ENCODE measurements at places on chromosomes 1 and 21. TPM values are rescaled to one million over a fixed set of nuclear protein-coding genes. Genes with fewer than 3 reads are reported as not detected.
A peak's percentile ranks its signal among the peaks of the same experiment; 100 is the strongest.

DNA sequence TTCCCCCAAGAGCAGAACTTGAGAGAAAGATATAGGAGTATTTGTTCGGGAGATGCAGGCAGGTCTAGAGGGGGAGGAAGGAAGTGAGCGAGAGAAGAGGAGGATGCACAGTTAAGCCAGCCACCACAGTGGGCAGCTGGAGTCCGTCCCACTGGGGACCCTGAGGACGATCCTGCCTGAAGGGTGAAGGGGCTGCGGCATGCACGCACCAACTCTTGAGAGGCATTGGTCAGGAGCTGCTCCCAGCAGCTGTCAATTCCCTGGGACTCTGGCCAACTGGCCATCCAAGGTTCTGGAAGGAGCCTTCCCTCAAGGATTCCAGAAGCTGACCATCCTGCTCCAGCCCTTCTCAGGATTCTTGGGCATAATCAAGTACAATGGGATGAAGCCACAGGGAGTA is 246.9 kb downstream of the MATN1 start:
- DNase-seq, result no peak

DNA sequence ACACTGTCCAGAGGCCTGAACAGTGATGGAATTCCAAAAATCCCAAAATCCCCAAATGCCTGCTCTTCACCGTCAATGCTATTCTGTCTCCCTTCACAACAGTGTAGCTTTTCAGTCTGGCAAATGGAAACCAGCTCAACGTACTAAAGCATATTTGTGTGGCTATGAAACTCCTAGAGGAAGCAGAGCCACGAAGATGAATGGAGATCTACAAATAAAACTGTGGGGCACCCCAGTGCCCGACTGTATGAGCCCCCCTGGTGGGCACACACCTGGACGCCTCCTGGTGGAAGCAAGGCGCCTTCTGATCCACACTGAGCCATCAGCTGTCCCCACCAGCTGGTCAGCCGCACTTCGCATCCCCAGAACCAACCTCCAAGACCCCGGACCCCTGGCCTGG is 129.1 kb upstream of the SOD1 start:
- no peak for DNase-seq

HOOK1 gene
- total RNA-seq, result 0.11 TPM

NOL9 gene
- total RNA-seq, result 21.7 TPM

RSPH1 gene
- total RNA-seq, result not detected

UBL4B gene
- not detected for total RNA-seq

GRCh38 chr1:215599418-215600074 is 32.4 kb downstream of the KCTD3 start:
- DNase-seq, result peak; percentile 3

DNA sequence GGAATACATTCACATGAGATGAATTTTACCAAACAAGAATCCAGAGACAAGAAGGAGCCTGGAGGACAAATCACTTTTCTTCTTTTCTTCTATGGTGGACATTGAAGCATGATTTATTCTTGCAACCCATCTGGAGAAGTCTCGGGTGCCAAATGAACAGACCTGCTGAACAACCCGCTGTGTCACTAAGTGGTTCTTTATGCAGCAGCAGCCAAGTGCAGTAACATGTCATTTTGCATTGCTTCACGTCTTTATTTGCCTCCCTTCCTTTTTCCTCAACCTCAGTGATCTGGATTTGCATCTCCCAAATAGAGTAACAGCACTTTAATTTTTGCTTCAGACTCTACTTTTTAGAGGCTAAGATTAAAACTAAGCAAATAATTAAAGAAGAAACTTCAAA is 50.0 kb upstream of the TENT5C start:
- no peak for DNase-seq

DNA sequence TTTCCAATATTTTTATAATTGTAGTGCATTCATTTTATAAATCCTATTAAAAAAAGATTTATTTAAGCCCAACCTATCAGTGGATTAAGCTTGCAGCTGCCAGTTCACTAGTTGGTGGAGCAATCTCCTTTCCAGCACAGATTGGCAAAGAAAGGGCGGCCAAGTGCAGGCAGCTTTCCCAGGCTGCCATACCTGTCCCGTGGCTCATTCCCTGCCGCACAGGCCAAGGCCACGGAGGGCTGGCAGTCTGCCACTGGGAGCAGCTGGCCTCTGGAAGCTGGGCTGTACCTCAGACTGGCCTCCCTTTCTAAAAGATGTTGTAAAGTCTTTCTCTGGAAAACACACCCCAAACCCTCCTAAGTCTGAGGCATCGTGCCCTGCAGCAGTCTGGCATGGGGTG is 74.2 kb downstream of the SIM2 start:
- peak; percentile 93 for DNase-seq

DNA sequence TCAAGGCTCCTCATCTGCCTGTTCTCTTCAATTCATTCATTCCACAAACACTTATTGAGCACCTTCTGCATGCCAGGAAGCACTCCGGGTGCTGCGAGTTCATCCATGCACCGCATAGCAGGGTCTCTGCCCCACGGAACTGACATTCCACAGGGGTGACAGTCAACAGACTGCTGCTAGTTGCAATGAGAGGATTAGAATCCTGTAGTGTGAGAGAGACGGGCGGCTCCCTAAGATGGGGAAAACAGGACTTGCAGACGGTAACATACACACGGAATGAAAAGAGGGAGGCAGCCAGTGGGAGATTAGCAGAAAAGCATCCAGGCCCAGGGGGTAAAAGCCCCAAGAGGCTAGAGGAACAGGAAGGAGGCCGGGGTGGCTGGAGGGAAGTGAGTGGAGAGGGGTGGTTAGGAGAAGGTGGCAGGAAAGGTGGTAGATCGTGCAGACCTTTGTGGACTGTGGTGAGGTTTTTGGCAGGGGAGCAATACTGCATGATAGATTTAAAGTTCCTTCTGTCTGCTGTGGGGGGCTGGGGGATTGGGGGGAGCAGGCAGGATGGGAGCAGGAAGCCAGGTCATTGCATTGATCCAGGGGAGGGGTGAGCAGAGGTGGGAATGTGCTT is 6.6 kb downstream of the TNFRSF8 start:
- DNase-seq, result no peak

DNA sequence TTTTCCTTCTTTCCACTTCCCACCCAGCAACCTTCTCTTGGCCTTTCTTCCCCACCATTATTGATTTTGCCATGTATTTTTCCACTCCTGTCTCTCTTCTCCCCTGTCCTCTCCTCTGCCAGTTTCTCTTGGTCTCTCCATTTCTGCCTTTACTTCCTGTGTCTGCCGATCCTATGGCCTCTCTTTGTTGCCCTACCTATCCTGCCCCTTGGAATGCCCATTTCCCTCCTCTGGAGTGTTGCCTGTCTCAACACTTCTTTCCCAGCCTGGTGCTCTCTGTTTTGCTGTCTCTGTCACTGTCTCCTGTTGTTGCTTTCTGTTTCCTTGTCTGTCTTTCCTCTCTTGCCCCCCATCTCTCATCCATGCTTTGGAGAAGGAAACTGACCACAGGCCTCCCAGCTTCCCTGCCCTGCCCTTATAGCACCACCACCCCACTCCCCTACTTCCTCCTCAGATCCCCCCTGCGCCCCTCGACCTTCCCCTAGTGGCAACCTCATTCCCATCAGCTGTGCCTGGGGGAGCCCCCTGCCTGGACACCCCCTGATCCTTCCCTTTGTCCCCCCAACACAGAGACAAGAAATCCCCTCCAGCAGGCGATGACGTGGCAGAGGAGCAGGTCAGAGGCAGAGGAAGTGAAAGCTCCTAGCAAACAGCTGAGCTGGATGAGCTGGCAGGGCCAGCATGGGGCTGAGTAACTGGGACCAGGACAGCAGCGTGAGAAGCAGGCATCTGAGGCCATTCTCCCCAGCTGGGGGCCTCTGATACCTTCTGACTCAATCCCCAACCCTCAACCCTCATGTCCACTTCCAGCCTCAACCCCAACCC is 6.6 kb upstream of the ETV3L start:
- peak; percentile 91 for DNase-seq

ASCL5 gene
- total RNA-seq, result not detected

GRCh38 chr1:29084196-29084521 is 39.5 kb downstream of the TMEM200B start:
- DNase-seq, result no peak

GRCh38 chr1:40303790-40304189 is 13.3 kb downstream of the COL9A2 start:
- no peak for DNase-seq

SOX13 gene
- 3.6 TPM for total RNA-seq

GRCh38 chr1:151737026-151737425 is 15.7 kb downstream of the RIIAD1 start:
- DNase-seq, result no peak

ALG14 gene
- total RNA-seq, result 2.7 TPM

DHRS3 gene
- total RNA-seq, result 1.6 TPM

HHIPL2 gene
- total RNA-seq, result 1.4 TPM

DNA sequence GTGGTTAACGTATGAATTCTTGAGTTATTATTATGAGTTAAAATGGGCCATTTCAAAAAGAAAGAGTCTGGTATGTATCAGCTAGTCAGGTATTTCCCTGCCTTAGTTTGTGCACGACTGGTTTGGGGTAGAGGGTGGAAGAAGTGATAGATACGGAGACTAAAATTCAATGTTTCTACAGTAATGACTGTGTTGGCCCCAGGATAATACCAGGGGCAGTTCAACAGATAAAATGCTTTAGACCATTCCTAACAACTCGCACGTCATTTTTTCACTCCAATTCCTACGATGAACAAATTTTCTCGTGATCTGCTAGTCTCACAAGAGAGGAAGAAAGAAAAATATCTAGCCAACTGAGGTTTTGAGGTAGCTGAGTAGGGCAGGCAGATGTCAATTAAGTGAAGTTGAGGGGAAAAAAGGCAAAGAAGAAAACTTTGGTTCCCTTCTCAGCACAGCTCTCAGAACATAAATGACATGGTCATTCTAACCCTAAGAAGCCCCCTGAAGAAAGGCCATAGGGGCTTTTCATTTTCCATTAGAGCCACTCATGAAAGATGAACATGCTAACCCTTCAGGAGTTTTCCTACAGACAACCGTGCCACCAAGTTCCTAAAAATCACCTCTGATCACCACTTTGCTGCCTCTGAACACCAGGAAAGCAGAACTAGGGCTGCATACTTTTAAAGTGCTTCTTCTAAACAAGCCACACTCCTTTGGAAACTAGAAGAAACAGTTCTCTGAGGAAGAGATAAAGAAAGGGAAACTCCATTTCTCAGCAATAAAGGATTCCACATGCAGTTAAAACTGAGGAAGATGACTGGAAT is 5.6 kb downstream of the MCOLN2 start:
- DNase-seq, result no peak

DNA sequence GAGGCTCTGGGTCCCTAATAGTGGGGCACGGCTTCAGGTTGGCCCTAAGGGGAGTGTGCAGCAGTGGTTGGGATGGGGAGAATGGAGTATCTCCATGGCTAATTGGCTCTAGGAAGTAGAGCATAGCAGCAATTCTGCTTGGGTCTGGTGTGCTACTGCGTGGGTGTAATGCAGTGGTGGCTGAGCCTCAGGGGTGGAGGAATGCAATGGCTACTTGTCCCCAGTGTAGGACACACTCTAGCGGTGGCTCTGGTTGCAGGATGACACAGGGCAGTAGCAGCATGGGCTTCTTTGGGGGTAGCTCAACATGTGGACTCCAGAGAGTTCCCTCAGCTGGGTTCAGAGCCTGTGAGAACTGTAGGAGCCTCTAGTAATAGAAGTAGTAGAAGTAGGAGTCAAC is 91.2 kb upstream of the FAM78B start:
- no peak for DNase-seq

CCDC24 gene
- 5.1 TPM for total RNA-seq

- no peak for DNase-seq
These were observed 54.4 kb upstream of the AJAP1 start for GRCh38 chr1:4599951-4600481.

GRCh38 chr1:219564109-219564508 is 48.8 kb downstream of the ZC3H11B start:
- DNase-seq, result no peak

- no peak for DNase-seq
These were observed 48.3 kb upstream of the BCAR3 start for GRCh38 chr1:93729906-93730305.

FCGR1A gene
- not detected for total RNA-seq

- DNase-seq, result peak; percentile 91
These were observed 183.5 kb downstream of the RUNX1 start for GRCh38 chr21:34865400-34866241.

DNA sequence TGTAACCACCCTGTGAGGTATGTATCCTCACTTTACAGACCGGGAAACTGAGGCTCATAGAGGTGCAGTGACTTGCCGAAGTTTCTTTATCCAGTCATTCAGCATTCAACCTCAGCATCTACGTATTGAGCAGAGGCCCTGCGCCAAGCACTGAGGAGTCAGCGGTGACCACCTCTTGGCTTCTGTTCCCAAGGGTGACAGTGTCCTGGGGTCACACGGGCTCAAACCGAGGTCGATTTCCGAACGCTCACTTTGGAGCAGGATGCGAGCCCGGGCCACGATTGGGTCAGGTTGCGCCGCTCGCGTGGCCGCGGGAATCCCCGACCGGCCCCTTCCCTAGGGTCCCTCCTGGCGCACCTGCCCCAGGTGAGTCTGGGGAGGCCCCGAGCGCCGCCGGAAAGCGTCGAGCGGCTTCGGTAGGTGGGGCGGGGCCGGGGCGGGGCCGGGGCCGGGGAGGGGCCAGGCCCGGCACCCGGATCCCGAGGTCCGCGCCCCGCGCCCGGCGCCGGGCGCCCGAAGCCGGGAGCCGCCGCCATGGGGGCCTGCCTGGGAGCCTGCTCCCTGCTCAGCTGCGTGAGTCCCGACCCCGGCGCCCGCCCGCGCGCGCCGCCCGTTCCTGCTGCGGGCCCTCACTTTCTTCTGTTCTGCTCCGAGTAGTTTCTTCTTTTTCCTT is at the start of gene SERINC2:
Gene SERINC2, plus strand, starts transcription at position 482 of the 673 bp plus-strand sequence. Its CDS starts 53 bp downstream, at position 535.
- DNase-seq, result no peak

GRCh38 chr1:66402194-66402593 is 131.8 kb upstream of the SGIP1 start:
- peak; percentile 82 for DNase-seq

DNA sequence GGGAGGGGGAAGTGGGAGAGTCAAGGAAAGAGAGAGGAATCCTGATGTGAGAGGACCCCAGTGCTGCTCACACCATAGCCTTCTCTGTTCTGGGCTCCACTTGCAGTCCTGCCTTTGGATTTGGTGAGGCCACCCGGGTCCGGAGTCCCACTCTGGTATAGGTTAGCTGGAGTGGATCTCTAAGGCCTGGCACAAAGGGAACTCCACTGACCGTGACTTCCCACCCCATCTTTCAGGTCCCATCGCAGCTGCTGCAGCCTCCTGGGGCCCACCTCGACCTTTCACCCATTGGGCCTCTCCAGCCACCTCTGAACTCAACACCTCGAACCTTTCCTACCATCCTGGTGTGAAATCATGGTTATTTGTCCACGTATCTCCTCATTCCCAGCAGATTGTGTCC is 324.4 kb downstream of the MATN1 start:
- no peak for DNase-seq

- DNase-seq, result no peak
These were observed 764.7 kb upstream of the TPTE start for GRCh38 chr21:9756677-9757076.

LCE1C gene
- total RNA-seq, result not detected

DNA sequence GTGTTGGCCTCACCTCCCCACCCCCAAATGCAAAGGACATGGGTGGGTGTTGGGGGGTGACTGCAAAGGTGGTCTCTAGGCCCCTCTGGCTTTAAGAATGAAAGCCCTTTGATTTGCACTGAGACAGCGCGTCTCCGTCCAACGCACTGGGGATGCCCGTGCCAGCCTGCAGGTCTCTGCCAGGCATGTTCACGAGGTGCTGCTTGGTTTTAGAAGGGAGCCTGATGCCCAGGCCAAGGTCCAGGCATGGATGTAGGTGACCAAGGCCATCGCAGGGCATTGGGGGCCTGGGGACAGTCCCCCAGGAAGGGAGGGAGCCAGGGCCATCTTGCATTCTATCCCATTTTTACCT is 363.6 kb upstream of the VAMP3 start:
- no peak for DNase-seq

- DNase-seq, result no peak
These were observed 2.8 kb upstream of the FMO3 start for GRCh38 chr1:171087896-171088295.

HSPB7 gene
- 3.2 TPM for total RNA-seq

Measured in LHCN-M2 (cell line).